DMS53 (cell line): ENCODE measurements at places on chromosomes 2 and 18.

GRCh38 chr2:105764059-105764458 is 19.3 kb downstream of the NCK2 start:
- no peak for DNase-seq

DNA sequence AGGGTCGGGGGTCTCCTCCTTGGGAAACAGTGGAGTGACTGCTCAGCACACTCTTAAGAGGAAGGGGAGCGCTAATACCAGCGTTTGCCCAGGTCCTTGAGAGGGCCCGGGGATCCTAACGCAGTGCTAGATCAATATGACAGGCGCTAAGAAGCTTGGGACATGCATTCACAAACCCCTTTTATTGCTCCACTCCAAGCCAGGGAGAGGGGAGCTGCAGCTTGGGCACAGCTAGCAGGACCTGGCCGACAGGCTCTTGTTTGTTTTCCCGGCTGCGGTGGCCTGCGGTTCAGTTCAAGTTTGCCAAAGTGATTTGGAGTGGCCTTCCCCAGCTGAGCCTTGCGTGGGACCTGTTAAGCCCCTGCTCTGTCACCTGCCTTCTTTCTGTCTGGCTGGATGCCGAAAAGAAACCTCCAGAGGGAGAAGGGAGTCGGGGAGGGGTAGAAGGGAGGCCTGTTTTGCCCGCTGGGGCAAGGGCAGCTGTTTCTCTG is 152.1 kb downstream of the GLI2 start:
- peak; percentile 49 for DNase-seq

- DNase-seq = no peak
These were observed 1127.4 kb downstream of the RPIA start for GRCh38 chr2:89818873-89819272.

DNA sequence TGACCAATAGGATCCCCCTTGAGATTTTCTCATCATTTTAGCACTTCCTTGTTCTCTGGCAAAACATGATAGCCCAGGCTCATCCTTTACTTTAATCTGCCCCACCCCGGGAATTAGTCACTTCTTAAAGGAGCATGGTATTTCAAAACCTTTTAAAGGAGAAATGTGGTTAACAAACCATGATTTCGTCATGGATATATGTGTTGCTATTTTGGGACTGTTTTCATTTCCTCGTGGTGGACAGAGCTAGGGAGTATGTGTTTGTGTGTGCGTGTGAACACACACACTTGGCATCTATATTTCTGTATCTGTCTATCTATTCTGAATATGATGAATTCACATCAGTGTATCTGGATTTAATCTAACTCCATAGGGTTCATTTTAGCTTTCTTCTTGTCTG is 128.1 kb downstream of the BIRC6 start:
- no peak for DNase-seq

DNA sequence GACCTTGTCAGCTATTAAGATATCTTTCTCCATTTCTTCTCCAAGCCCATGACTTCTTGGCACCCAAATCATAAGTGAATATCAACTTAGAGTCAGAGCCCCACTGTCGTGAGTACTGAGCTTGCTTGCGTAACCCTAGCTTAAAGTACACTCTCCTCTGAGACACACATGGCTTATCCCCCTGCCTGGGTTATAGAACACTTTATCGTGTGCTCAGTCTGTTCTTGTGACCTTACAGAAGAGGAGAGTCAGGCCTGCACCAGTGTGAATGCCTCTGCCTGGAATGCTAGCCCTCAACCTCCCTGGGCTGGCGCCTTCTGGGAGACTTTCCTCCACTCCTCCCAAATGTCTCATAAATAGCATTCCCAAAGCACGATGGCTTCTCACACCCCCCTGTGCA is 79.3 kb downstream of the CEP192 start:
- DNase-seq = no peak

DNA sequence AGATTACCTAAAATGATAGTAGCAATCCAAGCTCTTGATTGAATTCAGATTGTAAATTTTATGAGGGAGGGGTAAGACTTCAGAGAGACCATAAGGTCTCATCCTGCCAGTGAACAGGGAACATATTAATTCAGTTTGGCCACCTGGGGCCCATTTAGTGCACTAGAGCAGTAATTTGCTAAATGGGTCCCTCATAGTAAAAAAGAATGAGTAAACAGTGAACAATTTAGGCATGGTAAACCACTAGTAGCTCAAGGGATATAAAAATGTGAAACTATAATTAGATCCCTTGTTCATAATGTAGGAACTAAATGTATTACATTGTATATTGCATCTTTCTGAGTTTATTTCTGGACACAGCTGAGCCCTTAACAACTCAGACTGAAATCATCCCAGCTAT is 4.9 kb upstream of the PHLPP1 start:
- no peak for DNase-seq

DNA sequence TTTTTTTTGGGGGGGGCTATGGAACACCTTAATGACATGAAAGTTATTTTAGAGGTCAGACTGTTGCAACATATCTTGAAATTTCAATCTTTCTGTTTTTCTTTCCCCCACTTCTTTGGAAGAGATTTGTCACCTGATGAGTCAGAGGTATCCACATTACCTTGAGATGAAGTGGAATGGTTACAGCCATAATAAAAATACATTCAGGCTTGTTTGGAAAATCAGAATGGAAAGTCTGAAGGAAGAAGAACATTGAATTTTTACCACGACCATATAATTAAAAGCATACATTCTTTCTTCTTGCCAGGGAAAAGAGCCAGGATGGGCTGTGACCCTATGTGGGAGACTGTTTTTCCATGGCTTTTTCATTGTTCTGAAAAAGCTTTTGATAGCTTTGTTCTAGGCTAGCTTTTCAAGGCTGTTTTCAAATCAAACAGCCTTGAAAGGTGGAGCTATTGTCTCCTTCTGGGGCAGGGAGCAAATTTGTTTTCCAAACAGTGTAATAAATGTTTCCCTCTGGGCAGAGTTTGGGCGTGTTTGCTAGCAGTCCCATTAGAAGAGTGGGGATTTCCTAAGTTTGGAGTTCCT is 2.3 kb upstream of the GTF3C3 start:
- no peak for DNase-seq

GRCh38 chr2:150610670-150611279 is 123.3 kb upstream of the RND3 start:
- peak; percentile 30 for DNase-seq

DNA sequence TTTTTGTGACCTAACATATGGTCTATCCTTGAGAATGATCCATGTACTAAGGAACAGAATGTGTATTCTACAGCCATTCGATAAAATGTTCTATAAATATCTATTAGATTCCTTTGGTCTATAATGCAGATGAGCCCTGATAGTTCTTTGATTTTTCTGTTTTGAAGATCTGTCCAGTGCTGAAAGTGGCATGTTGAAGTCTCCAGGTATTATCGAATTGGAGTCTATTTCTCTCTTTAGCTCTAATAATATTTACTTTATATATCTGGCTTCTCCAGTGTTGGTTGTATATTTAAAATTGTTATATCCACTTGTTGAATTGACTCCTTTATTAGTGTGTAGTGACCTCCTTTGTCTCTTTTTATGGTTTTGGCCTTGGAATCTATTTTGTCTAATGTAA is 377.9 kb downstream of the ARL6IP6 start:
- no peak for DNase-seq

GRCh38 chr2:233213011-233213410 is 38.5 kb upstream of the ATG16L1 start:
- no peak for DNase-seq

DNA sequence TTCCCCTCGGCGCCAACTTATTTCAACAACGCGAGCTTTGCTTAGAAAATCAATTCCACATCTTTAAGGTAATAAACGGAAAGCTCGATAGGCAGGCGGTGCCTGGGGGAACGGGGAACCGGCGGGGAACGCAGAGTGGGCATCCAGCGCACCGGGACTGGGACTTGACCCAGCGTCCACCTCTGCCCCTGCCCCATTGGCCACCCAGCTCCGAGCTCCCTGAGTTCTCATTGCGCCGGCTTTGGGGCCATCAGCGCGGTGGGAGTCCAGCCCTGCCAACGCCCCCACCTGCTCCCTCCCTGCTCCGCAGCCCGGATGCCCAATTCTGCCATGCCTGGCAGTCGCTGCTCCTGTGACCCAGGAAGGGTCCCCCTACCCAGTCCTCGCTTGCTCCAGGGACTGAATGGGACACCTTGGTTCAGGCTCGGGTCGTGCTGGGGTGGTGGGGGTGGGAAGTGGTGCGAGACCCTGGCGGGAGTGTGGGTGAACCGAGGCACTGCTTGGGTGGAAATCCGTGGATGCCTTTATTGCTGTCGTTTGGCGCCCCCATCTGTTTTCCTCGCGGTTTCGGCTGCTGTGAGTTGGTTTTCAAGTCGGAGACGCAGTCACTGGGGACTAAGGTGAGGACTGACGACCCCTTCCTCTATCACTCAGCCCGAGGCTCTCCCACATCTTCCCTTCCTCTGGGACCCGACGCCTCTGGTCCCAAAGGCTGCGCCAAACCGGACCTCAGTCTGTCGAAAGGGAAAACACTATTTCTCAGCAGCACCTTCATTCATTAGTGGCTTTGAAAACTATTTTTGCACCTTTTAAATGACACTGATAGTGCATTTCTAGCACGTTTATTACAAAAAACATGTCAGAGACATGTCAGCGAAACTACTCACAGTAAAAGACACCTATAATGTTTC is 2.4 kb upstream of the EVX2 start:
- DNase-seq = peak; percentile 85

DNA sequence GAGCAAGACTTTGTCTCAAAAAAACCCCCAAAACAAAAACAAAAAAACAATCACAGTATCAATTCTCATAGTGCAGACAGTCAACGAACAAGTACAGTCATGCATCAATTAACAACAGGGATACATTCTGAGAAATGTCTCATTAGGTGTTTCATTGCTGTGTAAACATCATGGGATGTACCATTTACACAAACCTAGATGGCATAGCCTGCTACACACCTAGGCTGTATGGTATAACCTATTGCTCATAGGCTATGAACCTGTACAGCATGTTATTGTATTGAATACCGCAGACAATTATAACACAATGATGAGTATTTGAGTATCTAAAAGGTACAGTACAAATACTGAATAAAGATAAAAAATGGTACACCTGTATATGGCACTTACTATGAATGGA is 67.8 kb upstream of the LMAN1 start:
- DNase-seq = no peak

DNA sequence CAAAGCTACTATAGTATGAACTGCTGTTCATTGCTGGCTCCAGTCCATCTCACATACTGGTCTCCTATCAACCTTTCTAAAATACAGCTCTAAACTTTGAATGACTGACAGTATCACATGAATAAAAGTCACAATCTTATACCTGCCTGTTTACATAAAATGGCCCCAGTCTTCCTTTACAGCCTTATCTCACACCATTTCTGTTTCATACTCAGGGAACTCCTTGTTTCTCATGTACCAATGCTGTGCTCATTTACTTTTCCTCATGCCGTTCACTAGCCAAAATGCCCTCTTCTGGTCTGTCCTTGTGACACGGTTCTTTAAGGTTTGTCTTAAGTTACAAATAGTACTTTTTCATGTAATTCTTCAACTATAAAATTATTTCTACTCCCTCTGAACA is 6.2 kb downstream of the ATP5MC3 start:
- no peak for DNase-seq

DNA sequence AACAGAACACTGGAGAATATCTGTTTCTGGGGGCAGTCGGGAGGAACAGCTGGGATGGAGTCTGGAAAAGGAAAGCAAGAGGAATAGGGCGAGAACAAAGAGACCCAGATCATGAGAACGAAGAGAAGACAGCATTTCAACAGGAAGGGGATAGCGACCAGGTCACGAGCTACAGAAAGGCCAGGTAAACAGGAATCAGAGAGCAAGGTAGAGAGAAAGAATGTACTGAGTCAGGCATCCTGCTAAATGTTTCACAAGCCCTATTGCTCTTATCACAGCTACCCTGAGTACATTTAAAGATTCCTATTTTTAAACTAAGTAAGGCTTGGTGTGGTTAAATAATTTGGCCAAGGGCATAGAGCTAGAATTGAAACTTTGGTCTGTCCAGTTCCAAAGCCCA is 254.9 kb upstream of the RAB12 start:
- no peak for DNase-seq

- DNase-seq = no peak
These were observed 95.4 kb downstream of the AAK1 start for GRCh38 chr2:69547984-69548715.

DNA sequence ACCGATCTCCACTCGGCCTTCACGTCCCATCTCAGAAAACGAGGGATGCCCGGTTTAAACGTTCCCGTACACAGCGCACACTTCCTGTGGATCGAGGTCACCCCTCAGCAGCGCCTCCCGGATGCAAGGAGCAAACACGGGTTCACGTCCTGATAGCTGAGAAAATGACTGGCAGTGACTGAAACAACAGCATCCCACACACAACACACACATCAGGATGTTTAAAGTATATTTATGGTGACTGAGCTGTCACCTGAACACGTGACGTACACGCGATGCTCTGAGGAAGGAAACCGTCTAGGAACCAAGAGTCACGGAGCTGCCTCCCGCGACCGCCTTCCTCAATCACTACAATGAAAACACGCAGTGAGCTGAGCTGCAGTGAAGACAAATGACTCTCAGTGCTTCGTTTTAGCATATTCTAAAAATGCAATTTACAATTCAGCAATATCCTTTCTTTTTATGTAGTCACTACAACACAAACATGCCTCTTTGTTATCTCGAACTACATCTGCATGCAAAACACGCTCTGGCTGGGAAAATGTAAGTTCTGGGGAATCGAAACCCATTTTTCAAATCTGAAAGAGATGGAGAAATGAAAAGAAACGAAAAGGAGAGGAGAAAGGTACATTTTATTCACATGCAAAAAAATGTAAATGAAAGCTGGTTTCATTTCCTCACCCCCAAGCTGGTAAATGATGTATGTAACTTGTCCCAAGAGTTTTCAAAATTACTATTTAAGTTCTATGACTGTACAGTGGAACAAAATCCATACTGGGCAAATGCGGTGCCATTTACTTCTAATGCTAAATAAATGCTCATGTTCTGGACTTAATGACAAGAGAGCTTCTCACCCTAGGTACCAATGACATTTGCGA is 19.8 kb downstream of the HDAC4 start:
- no peak for DNase-seq

DNA sequence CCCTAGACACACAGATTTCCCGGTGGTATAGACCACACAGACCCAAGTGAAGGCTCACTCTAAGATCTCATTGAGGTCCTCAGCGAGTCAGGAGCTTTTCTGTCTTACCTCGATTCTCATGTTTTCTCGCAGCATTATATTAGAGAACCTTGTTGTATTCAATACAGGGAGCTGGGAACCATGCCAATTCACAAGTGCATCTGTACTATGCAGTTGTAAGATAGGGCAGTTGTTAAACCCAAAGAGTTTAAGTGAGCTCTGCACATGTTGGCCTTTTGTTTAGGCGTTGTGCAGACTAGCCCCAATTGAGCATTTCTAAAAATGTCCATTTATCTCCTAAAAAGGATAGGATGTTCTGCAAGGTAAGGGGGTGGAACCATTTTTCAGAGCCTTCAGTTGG is 59.6 kb downstream of the FEZ2 start:
- DNase-seq = peak; percentile 8

GRCh38 chr2:68193787-68194372 is 36.2 kb downstream of the PNO1 start:
- DNase-seq = peak; percentile 10
